ENCODE measurements at places on chromosomes 3 and 15. TPM values are rescaled to one million over a fixed set of nuclear protein-coding genes. Genes with fewer than 3 reads are reported as not detected.

STAB1 gene
- total RNA-seq: 0.07 TPM

ALS2CL gene
- 7.0 TPM for total RNA-seq

HAUS2 gene
- 19.6 TPM for total RNA-seq

ASB7 gene
- total RNA-seq: 11.8 TPM

MYLK gene
- total RNA-seq: 11.6 TPM

GNAI2 gene
- total RNA-seq: 39.0 TPM

UBAP1L gene
- total RNA-seq: 0.93 TPM

GPR62 gene
- total RNA-seq: not detected

KIF9 gene
- total RNA-seq: 18.2 TPM

ANKRD34C gene
- total RNA-seq: not detected

TUSC2 gene
- total RNA-seq: 35.5 TPM

PLA2G4B gene
- total RNA-seq: 1.6 TPM

Measured in A549 treated with AZD2906 at 1 μM for 4 hours (cell line).